ENCODE measurements at places on chromosomes 13 and 19.

DNA sequence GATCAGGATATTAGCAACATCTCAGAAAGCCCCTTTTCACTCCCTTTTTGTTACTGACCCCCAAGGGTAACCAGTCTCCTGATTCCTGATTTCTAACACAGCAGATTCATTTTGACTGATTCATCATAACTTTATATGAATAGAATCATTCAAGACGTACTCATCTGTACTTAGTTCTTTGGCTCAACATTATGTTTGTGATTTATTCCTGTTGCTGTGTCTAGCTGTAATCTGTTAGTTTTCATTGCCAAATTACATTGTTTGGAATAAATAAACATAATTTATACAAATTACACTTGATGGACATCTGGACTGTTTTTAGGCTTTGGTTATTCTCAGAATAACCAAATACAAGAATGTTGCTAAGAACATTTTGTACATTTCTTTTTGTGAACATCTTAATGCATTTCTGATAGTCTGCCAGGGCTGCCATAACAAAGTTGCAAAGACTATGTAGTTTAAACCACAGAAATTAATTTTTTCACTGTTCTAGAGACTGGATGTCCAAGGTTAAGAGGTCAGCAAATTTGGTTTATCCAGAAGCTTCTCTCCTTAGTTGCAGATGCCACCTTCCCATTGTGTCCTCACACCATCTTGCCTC, 62.8 kb upstream of the EDNRB start:
- no peak for DNase-seq

DNA sequence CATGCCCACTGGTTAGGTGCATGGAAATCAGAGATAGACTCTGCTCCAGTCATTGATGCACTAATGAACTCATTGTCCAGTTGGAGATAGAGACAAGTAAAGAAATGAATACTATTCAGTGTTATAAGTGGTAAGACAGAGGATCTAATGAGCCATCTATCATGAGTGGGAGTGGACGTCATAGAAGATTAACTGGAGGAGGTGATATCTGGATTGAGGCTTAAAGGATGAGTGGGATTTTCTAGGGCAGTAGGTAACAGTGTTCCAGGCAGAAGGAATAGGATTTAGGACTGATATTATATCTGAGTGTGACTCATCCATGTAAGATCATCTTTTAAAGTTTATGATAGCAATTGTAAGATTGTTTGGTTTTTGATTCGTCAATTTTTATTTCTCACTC, 152.2 kb upstream of the CSNK1A1L start:
- DNase-seq = no peak

DNA sequence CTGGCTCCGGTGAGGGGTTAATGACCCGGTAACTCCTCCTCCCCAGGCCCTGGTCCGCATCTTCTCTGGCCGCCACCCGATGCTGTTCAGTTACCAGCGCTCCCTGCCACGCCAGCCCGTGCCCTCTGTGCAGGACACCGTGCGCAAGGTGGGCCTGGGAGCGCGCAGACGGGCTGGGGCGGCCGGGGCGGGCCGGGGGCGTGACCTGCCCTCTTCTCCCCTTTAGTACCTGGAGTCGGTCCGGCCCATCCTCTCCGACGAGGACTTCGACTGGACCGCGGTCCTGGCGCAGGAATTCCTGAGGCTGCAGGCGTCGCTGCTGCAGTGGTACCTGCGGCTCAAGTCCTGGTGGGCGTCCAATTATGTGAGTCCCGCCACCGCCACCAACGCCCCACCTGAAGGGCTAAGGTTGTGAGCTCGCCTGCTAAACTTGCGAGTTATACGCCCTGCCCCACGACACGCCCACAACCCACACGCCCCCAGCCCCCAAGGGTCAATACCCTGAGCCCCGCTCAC, 10.4 kb downstream of the CPT1C start:
- DNase-seq = no peak

DNA sequence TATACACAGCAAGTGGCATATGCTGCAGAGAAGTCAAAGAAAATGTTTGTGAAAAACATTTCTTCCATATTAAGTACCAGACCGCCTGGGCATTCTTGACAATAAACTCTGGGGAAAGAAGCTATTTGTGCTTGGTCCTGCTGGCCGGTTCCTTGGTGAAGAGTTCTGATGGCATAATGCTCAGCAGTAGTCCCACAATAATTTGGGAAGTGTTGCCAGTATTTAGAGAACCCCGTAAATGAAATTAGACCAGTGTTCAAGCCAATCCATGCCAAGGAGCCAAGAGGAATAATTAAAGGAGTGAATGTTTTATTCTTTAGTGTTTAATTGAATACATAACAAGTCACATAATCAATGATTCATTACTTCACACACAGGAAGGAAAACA, 6.3 kb downstream of the KCTD12 start:
- DNase-seq = no peak

- no peak for DNase-seq
These were observed 12.3 kb downstream of the DDX39A start for GRCh38 chr19:14406645-14407401.

GRCh38 chr13:113033054-113033850, 64.2 kb downstream of the MCF2L start:
- DNase-seq = no peak

DNA sequence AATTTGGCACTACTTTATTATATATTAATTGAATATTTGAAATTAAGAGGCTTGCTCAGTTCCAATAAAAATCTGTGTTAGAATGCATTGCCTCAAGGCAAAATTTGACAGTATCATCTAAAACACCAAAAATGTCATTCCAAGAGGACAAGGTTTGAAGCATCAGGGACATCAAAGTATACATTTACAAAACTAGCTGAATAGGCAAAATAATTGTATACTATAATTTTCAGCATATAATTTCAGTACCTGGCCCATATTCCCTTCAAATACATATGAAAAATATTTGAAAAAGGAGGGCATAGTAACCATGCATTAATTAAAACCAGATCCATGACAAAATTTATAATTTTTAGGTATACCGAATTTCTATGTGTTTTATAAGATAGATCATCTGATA, 963.8 kb downstream of the PCDH9 start:
- DNase-seq = no peak

- no peak for DNase-seq
These were observed 48.8 kb upstream of the TPM4 start for GRCh38 chr19:16027528-16027927.

DNA sequence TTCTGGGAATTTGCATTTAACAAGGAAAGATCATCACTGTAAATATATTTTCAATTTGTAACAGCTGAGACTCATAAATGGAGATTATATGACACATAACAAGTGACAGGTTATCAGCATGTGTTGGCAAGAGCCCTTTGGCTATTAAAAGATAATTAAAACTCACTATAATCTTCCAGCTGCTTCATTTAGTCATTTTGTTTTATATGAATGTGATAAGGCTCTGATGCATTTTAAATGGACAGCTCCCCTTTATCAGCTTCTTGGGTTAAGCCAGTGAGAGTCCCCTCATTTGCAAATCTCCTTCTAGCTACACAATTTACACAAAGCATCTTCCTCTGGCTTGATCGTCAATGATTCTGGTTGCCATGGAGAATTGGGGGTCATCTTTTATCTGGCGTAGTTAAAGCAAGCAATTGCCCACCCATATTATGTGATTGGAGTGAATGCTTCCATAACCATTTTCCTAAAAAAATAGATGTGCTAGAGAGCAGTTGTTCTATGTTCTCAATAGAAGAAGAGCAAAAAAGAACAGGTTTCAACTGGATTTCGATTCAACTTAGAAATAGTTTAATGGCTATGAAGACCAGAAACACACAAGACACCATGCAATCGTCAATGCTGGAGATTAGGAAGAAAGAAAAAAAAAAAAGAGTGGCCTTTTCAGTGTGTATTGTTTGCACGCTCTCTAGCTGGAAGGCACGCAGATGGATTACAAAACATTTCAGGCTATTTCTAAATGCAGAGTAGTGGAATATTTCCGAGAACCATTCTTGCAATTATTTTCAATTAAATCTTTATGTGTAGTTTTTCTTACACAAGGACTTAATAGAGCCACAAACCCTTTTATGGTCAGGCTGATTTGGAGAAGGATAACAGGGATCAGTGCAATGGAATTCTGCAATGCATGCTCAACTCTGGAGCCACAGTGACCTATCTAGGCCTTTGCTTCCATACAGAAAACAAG, 27.4 kb downstream of the STARD13 start:
- no peak for DNase-seq

GRCh38 chr13:114130131-114130836, 2.1 kb downstream of the RASA3 start:
- DNase-seq = no peak

DNA sequence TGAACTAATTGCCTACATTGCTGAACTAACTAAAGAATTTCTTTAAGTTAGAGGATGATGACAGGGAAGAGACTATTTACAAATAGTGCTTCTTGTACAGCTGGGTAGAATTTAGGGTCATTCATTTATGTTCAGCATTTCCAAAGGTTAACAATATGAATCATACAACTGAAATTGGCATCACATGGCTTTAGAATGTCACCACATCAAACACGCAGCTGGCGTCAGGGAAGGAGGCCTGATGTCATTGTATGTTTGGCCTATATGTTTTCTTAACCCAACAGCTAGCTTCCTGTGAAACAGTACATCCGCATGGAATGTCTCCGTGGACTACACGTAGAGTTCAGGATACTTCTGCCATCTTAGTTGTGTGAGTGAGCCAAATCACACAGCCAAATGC, 99.0 kb upstream of the TNFSF11 start:
- no peak for DNase-seq

DNA sequence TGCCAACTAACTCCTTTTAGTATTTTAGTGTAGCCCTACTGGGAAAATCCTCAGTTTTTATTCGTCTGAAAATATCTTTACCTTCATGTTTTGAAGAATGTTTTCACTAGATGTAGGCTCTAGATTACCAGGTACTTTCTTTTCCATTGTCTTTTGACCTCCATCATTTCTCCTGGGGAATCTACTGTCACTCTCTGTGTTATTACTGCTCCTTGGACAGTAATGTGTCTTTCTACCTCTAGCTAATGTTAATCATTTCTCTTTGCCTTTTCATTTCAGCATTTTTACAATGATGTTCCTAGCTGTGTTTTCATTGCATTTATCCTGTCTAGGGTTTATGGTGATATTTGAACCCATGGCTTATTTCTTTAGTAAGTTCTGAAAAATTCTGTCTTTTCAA, 61.9 kb downstream of the SPACA7 start:
- DNase-seq = no peak

- DNase-seq = no peak
These were observed 52.4 kb downstream of the MLLT1 start for GRCh38 chr19:6227156-6227935.

GRCh38 chr19:48830088-48830487, 6.2 kb downstream of the HSD17B14 start:
- no peak for DNase-seq

- no peak for DNase-seq
These were observed 403.2 kb downstream of the EFNB2 start for GRCh38 chr13:106132216-106132615.

DNA sequence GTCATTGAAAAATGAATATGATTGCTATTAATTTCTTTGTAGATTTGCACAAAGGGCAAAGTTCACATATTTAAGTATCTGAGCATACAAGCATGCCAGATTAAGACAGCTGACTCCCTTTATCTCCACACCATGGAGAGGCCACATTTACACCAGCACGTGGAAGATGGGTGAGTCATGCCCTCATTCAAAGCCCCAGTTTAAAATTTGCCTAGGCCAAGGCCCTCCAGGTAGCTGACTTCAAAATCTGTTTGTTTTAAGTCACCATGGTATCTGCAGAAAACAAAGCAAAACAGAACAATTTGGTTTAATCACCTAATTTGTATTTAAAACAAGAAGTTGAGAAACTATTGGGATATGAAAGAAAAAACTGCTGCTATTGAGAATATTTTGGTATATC, 109.2 kb downstream of the ESD start:
- DNase-seq = no peak

GRCh38 chr13:39273953-39274738, 235.9 kb downstream of the NHLRC3 start:
- DNase-seq = no peak

DNA sequence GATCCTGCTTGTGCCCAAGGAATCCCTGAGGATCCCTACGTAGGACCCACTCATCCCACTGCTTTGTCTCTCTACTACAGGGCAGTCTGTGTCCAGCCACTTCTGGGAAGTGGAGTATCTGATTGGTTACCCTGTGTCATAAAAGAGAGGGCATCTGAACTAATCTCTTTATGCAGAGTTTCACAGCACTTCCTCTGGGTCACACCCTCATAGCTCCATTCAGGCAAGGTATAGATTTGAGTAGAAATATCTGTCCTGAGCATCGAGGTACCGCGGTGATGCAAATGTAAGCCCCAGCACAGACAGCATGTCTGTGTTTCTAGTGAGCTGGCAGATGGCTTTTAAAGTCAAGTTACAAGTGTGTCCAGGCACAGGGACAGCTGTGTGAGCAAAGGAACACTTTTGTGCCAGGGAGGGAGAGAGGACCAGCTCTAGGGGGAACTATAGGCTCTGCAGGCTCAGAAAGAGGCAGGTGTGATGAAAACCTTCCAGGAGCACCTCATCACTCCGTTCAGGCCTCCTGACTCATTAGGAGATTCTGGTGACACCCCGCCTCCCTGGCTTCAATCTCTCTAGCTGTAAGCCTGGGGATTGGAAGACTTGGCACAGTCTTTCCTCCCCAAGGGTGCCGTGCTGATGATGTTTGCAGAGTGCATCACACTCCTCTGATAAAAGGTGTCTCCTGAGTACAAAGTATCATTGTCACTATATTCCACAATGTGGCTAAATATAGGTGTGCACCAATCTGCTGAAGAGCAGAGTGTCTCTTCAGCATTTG, 84.3 kb upstream of the UBL3 start:
- no peak for DNase-seq

DNA sequence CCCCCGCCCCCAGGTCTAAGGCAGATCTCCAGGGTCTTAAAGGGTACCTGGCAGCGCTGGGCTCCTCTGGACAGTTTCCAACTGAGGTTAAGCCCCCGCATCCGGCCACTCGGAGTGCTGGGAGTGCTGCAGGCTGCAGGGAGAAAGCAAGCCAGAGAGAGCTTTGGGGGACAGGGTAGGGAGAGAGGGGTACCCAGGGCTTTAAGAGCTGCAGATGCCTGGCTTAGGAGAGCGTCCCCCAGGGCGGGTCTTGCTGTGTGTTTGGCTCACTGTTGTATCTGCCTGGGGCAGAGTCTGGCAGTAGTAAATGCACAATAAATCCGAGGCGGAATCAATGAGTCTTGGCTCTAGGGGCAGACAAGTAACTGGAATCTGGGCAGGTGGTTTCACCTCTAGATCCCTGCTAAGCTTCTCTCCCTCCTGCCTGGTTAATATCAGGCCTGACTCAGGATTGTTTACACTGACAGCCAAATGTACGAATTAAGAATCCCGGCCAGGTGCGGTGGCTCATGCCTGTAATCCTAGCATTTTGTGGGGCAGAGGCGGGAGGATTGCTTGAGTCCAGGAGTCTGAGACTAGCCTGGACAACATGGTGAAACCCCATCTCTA, 798 bp upstream of the COX6B2 start:
- DNase-seq = no peak

DNA sequence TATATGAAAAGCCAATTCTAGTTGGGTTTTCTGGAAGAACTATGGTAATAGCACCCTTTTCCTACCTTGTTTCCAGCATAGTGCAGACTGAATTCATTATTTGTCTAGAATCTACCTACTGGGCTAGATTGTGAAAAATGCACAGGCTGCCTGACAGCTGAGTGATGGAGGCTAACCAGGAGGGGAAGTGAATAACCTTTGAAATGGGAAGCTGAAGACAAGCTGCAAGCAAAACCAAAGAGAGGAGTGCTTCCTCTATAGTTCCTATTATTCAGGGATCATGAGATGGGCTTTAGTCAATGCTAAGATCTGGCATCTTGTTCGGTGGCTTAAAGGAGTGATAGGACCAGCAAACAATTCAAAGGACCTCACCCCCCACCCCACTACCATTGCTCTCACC, 26.9 kb downstream of the MZT1 start:
- DNase-seq = no peak

Data from NCI-H1436 treated with DMSO at 0.1 percent for 48 hours (cell line).